Astrocyte of the spinal cord (primary cell): ENCODE measurements at places on chromosomes 6 and 20.

DNA sequence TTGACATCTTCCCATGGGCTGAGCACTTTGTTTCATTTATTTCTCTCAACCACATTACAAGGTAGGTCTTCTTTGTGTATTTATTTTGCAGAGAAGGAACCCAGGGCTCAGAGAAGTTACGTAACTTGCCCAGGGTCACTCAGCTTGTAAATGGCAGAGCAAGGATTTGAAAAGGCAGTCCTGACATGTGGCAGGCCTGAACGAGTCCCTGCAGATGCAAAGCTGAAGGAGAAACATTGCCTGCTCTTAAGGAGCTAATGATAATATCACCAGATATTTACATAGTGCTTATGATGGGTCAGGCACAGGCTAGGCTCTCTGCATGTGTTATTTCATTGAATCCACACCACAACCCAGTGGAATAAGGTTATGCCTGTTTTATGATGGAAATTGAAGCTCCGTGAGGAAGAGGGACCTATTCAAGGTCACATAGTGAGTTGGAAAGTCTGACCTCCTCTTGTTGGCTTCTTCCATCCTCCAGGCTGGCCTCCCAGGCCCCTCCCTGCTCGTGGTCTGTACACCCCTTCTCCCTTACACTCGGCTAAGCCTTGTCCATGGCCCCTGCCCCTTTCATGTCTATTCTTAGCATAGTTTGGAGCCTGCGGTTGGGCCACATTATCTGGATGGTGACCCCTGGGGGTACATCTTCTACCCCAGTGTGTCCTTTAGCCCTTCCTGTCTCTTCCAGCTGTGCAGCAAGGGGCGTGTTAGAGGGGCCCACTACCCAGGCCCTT is 12.5 kb downstream of the MYH7B start:
- DNase-seq = no peak

- DNase-seq = no peak
Observed at GRCh38 chr6:117451671-117452070, 25.9 kb upstream of the ROS1 start.

- DNase-seq = no peak
Observed at GRCh38 chr20:20649945-20650344, 62.5 kb downstream of the RALGAPA2 start.

DNA sequence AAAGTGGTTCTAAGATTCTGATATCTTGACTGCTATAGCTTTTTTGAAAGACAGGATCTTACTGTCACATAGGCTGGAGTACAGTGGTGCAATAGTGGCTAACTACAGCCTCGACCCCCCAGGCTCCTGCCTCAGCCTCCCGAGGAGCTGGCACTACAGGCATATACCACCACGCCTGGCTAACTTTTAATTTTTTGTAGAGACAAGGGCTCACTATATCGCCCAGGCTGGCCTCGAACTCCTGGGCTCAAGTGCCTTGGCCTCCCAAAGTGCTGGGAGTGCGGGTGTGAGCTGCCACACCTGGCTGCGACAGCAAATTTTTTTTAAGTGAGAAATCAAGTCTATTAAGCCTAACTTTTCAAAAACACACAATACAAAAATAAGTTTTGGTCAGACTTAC is 106.6 kb downstream of the NOL4L start:
- DNase-seq = no peak

- DNase-seq = no peak
Observed at GRCh38 chr6:117559299-117559698, 43.0 kb downstream of the GOPC start.

GRCh38 chr6:19465256-19465655 is 371.9 kb upstream of the ID4 start:
- DNase-seq = no peak
